Epithelial cell of alveolus of lung (primary cell): ENCODE measurements at places on chromosomes 2 and 18. TPM values are rescaled to one million over a fixed set of nuclear protein-coding genes. Genes with fewer than 3 reads are reported as not detected.

DSG2 gene
- 13.7 and 28.7 TPM in 2 replicates for total RNA-seq

KCNK3 gene
- total RNA-seq: 3.9 TPM in 1 of 2 replicates, not detected in the other

SEPTIN10 gene
- total RNA-seq: 51.9 and 56.9 TPM in 2 replicates

ANKRD30BL gene
- total RNA-seq: not detected in 2 replicates

XPO1 gene
- total RNA-seq: 100 and 104 TPM in 2 replicates

SERPINB12 gene
- not detected in 2 replicates for total RNA-seq

MCFD2 gene
- 101 and 110 TPM in 2 replicates for total RNA-seq

TEX44 gene
- not detected in 2 replicates for total RNA-seq

SGPP2 gene
- 0.13 and 0.48 TPM in 2 replicates for total RNA-seq

TMEM37 gene
- total RNA-seq: 0.13 and 9.8 TPM in 2 replicates

GPAT2 gene
- total RNA-seq: 0.08 and 4.9 TPM in 2 replicates

SULT1C2 gene
- total RNA-seq: not detected in 2 replicates

ROCK2 gene
- total RNA-seq: 16.5 and 20.4 TPM in 2 replicates

PHOSPHO2 gene
- 2.2 and 8.3 TPM in 2 replicates for total RNA-seq

AFF3 gene
- total RNA-seq: 5.7 and 6.6 TPM in 2 replicates

TUBA3E gene
- not detected in 2 replicates for total RNA-seq

FHOD3 gene
- 3.0 and 4.9 TPM in 2 replicates for total RNA-seq
